CD4-positive, alpha-beta T cell (primary cell): ENCODE measurements at places on chromosomes 2 and 18.

- no peak for DNase-seq
Measured at GRCh38 chr2:3627500-3628100, 30.4 kb upstream of the ALLC start.

GRCh38 chr2:240358080-240358479 is 77.4 kb upstream of the GPC1 start:
- DNase-seq, result no peak

- DNase-seq, result no peak
Measured at GRCh38 chr2:132782176-132782783, 112.3 kb upstream of the LYPD1 start.

GRCh38 chr2:219997341-219997851 is 370.0 kb downstream of the SLC4A3 start:
- no peak for DNase-seq

- no peak for DNase-seq
Measured at GRCh38 chr2:74577448-74577847, 22.9 kb downstream of the DOK1 start.

- DNase-seq, result no peak
Measured at GRCh38 chr2:222813177-222813843, 47.5 kb upstream of the ACSL3 start.

DNA sequence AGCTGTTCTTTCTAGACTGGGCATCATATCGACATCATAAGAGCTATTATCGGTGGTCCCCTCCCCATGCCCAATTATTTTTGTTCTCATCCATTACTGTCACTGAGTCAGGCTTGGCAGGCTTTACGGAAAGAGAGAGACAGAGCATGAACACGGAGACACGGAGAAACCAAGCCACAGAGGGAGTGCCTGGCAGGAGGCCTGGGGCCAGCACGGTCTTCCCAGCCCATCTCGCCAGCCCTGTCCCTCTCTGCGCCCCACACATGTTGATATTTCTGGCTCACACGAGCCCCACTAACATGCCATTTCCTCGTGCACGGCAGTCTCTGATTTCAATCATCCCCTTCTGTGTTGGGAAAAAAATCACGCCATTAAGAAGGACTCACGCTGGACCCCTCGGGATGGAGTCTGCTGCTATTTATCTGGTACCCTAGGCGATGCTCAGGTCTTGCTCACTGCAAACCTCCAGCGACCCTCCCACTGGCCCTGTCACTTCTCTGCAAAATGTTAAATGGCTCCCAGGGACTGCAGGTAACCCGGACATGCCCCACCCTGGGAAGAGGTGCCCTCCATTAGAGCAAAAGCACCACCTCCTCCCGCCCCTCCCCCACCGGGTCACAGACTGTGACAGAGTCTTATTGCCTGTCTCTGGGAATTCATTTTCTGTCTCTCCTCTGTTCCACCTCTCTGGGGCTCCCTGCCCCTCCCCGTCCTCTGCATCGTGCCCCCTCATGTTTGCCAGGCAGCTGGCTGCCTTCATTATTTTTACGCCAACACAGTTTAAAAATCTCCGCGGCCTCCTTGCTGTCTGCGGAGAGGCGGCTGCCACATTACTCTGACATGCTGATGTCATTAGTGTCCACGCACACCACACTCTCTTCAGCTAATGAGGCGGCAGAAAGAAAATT is 40.1 kb upstream of the GBX2 start:
- DNase-seq, result no peak

- no peak for DNase-seq
Measured at GRCh38 chr2:238568455-238569440, 142.0 kb downstream of the ASB1 start.

- DNase-seq, result no peak
Measured at GRCh38 chr2:140242889-140243288, 1462.7 kb upstream of the NXPH2 start.

GRCh38 chr18:37946324-37946723 is 380.7 kb upstream of the CELF4 start:
- no peak for DNase-seq

DNA sequence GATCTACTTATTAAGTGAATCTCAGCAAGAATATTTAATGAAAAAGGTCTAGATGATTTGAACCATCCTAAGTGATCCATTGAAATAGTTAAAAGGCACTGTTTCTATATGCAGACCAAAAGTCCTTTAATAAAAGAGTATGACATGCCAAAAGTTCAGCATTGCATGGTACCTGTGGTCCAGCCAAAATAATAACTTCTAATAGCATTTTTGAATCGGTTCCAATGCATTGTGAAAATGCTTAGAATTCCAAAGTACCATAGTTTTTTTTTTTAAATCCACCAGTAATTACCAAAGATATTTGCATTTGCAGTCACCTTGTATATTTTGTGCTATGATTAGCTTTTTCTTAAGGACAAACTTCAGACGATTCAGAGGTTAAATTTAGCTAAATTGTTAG is 79.9 kb downstream of the NYAP2 start:
- no peak for DNase-seq

- DNase-seq, result no peak
Measured at GRCh38 chr2:67600946-67601345, 203.8 kb downstream of the ETAA1 start.

DNA sequence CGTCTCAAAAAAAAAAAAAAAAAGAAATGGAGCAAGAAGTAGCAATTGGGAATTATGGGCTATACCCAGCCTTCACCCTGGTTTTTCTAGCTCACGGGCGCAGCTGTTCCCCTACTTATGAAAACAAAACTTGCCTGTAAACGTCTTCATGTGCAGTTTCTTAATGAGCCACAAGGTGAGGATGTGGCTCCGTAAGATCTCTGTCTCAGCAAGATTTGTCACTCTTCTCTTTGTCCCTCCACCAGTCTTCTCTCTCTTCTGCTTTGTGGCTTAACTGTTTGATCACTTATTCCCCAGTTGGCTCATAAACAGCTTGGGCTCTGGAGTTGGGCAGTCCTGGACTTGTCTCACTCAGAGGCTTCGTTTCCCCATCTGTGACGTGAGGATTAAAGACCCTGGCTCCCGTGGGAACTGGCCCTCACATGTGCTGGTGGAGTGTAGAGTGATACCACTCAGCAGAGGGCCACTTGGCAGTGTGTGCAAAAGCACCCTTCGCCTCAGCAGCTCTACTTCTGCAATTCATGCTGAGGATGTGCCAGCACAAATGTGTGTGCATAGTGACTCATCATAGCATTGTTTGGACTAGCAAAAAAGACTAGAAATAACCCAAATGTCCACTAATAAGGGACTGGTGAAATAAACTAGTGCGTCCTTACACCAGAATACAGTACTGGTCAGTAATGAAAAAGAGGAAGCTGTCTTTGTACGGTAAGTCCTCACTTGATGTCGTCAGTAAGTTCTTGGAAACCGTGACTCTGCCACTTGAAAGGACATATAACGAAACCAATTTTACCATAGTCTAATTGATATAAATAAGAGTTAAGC is 8.7 kb downstream of the CEP68 start:
- DNase-seq, result no peak

DNA sequence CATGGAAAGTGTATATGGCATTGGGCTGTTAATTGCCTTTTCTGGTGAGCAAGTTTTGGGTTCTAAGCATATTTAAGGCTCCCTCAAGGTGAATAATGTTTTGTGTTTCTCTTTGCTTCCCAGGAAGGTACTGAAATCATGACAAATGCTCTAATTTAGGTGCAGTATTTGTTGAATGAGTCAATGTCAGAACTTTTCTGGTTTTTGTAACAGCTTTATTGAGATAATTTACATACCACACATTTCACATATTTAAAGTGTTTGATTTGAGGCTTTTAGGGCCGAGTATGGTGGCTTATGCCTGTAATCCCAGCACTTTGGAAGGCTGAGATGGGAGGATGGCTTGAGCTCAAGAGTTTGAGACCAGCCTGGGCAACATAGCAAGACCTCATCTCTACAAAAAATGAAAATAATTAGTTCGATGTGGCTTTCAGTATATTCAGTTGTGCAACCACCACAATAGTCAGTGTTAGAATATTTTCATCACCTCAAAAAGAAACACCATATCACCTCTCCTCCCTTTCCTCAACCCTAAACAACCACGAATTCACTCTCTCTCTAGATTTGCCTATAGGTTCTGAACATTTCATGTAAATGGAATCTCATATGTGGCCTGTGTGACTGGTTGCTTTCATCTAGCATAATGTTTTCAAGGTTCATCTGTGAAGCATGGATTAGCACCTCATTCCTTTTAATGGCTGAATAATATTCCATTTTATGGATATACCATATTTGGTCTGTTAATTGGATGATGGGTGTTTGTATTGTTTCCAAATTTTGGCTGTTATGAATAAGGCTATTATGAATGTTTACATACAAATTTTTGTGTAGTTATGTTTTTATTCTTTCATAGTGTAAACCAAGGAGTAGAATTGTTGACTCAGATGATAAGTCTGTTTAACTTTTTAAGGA is 54.9 kb downstream of the MGAT5 start:
- DNase-seq, result no peak

GRCh38 chr18:31155498-31155897 is 7.2 kb downstream of the DSC1 start:
- DNase-seq, result no peak

GRCh38 chr18:61917818-61918217 is 25.0 kb upstream of the RNF152 start:
- DNase-seq, result no peak

- no peak for DNase-seq
Measured at GRCh38 chr2:54946220-54946805, 103.9 kb downstream of the RTN4 start.

DNA sequence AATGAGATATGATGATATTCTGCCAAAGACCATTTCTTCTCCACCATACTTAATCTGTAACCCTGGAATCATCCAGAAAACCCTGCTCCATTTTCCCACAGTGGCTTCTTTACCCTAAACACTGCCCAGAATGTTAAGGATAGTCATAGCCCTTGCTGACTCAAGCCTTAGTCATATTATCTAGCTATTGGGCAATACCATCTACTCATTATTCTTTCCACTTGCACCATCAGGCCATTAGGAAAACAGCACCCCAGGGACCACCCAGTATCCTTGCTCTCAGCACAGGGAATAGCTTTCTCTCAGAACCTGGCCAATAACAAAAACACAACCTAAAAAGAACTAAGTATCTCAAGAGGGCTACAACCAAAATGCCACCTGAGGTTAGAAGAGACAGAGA is 445.7 kb upstream of the SLC14A2 start:
- DNase-seq, result peak; percentile 8

GRCh38 chr2:135916207-135916606 is 40.0 kb upstream of the MCM6 start:
- DNase-seq, result peak; percentile 32

GRCh38 chr18:45635893-45636509 is 20.7 kb downstream of the SLC14A2 start:
- DNase-seq, result no peak

GRCh38 chr2:67304300-67304890 is 92.7 kb upstream of the ETAA1 start:
- DNase-seq, result no peak

- no peak for DNase-seq
Measured at GRCh38 chr2:71801969-71802368, 345.7 kb downstream of the CYP26B1 start.

DNA sequence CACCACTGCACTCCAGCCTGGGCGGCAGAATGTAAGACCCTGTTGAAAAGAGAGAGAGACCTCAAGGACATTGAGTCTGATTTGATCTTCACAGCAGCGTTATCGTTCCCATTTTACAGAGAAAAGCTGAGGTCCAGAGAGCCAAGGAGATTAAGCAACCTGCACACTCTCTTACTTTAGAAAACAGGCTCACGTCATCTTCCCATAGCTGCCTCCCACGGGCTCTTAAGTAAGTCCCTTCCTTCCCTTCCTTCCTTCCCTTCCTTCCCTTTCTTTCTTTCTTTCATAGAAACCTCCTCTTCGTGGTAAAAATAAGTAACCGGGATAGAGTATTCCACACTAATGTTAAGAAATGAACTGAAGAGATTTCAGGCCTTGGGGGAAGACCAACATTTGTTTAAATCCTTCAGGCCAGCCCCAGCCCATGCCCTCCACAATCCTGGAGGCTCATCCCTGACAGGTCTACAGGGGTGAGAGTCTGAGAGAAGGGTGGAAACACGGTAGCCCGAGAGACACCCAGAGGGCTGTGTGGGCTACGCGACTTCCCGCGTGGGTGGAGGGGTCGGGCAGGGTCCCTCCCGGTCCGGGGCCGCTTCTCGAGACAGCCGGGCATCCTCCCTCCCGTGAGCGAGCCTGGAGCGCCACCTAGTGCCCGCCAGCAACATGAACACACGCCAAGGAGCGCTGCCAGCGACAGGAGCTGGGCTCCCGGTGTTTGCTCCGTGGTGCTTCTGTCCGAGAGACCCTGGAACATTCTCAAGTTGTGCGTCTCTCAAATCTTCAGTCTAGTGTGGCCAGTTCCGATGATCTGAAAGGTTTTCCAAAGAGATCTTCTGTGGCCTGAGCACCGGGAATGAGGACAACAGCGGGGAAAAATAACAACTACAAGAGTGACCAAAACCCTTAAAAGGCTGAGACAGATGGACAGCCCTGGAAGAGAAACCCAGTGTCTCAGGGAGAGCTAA is 160.3 kb downstream of the INO80D start:
- peak; percentile 71 for DNase-seq

DNA sequence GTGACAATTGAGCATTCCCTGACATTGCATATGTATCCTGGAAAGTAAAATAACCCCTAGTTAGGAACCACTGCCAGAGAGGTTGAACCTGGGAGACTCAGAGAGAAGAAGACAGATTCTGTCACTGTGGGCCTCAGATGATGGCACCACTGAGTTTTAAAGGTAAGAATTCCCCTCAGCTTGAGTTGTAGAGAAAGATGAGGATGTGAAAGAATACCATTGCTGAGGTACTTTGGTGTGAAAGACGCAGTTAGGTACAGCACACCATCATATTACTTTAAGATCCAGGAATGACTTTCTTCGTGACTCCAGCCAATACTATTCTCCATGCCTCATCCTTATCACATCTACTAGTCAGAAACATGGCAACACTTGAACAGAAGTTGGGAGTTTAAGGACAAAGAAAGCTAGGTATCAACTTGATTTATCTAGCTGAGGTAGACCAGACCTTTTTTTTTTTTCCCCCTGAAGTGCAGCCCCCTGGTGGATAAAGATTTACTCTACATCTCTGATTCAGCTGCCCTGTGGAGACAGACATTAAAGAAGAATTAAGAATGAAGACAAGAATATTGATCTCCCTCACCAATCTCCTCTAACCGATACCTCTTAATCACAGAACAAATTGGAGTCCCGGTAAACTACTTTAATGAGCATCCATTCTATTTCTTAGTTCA is 630.5 kb upstream of the FANCL start:
- no peak for DNase-seq

DNA sequence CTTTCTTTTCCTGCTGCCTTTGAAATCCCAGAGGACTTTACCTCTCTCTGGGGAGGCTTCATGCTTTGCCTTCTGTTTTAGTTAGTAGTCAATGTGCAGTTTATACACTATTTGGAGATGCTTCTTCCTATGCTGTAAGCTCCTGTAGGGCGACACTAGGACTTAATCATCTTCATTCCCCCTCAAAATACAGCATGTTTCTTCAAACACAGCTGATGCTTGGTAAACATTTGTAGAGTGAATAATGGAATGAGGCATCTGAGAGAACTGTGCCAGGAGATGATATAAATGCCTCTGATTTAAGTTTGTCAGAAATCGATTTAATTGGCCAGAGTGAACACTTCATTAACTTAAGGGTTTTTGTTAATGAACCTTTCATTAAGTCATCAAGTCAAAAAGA is 43.4 kb downstream of the LHCGR start:
- DNase-seq, result no peak
